DMS 273 treated with DMSO at 0.1 percent for 48 hours (cell line): ENCODE measurements at places on chromosomes 7 and 10.

DNA sequence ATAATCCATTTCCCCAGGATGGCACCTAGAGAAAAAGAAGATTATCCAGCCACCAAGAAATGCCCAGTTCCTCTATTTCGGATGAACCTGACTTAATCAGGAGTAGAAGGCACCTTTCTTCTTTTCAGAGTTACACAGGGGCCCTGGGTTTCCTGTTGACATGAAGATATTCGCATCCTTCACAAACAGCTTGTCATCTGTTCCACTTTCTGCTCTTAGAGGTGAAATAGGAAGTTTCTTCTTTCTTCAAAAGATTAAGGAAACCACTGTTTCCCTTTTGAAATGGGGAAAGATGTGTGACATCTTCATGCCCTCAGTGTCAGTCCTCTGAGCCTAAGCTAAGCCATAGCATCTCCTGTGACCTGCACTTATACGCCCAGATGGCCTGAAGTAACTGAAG, 39.1 kb upstream of the RAB18 start:
- DNase-seq = no peak

- no peak for DNase-seq
These were observed 93.2 kb upstream of the ZNF438 start for GRCh38 chr10:31124852-31125251.

- no peak for DNase-seq
These were observed 4.5 kb upstream of the TACC2 start for GRCh38 chr10:121984463-121984862.

DNA sequence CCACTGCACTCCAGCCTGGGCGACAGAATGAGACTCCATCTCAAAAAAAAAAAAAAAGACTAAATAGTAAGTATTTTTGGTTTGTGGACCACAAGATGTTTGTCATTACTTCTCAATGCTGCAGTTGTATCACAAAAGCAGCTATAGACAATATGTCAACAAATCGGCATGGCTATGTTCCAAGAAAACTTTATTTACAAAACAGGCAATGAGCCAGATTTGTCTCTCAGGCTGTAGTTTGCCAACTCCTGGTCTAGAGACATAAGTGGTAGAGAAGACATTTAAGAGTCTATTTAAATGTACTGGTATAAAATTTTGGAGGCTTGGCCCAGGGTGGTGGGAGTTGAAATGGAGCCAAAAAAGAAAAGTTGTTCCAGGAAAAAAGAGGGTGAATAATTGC, 185.8 kb downstream of the SORCS1 start:
- DNase-seq = no peak

DNA sequence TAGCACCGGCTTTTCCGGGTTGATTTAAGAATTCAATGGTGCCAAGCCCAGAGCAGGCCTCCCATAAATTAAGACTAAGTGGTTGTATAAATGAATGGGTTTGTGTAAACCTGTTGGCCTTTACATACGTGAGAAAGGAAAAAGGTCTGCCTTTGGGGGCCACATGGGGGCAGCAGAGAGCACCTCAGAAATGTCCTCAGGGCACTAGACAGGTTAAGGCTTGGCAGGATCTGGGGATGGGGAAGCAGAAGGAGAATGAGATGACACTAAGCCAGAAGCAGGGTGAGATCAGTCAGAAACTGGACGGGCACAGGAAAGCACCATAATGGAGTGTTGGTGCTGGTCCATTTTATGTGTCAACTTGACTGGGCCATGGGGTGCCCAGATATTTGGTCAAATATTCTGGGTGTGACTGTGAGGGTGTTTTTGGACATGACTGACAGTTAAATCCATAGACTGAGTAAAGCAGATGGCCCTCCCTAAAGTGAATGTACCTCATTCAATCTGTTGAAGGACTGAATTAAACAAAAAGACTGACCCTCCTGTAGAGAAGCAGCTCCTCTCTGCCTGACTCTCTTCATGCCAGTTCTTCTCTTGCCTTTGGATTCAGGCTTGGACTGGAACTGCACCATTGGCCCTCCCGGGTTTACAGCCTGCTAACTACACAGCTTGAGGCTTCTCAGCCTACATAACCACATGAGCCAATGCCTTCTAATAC, 58.9 kb downstream of the FRMPD2 start:
- no peak for DNase-seq

- DNase-seq = no peak
These were observed 233.9 kb upstream of the AOAH start for GRCh38 chr7:36958111-36958733.

GRCh38 chr7:42315631-42316030, 78.6 kb upstream of the GLI3 start:
- no peak for DNase-seq

- no peak for DNase-seq
These were observed 43.7 kb upstream of the NXPH1 start for GRCh38 chr7:8389593-8390261.
